Endodermal cell (in vitro differentiated cells): ENCODE measurements at places on chromosomes 13 and 19. TPM values are rescaled to one million over a fixed set of nuclear protein-coding genes. Genes with fewer than 3 reads are reported as not detected.

DNA sequence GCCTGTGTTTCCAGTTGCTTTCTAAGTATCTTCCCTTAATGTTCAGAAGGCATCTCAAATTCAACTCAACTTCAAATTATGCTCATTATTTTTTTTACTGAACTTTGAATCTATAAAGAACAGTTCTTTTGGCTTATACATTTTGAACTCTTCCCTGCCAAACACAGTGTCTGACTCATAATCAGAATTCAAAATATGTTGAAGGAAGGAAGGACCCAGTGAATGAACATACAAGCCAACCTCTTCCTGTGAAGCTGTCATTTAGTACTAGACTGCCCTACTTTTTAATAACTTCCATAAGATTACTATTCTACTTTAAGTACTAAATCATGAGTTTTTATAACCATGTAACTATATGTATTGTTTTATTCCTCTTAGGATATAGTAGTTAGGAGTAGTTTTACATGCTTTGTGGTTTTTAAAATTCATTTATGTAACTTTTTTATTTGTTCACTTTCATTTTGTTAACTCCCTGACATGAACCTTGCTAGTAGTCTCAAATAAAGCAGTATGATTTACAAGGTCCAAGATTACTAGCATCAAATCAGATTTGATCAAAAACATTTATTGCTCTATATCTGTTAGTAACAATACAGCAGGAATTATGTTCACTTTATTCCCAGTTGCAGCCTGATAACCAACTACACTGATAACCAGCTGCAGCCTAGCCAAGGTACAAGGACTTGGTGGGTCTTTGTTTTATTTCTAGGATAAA lies 6.4 kb downstream of the NUDT15 start:
- no peak for DNase-seq

DNA sequence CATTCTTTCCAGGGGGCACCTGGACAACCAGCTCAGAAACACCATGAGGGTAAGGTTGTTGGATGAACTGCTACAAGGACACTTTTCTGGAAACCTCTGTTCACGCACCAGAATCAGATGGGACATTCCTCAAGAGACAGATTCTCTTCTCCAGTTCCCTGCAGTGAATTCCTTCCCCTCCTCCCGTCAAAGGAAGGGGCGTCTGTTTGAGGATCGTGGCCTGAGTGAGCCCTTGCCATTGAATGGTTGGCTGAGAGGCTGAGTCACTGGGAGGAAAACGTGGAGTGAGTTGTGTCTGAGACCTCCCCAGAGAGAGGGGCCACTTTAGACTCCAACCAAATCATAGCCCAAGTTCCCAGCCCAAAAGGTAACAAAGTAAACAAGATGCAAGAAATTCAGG lies 79.4 kb upstream of the ZNF507 start:
- DNase-seq = peak; percentile 67

The CDK8 gene
- total RNA-seq = 28.4 and 29.4 TPM in 2 replicates

The ZNF726 gene
- total RNA-seq = 4.7 and 5.8 TPM in 2 replicates

The LRRC4B gene
- 2.3 and 2.8 TPM in 2 replicates for total RNA-seq

DNA sequence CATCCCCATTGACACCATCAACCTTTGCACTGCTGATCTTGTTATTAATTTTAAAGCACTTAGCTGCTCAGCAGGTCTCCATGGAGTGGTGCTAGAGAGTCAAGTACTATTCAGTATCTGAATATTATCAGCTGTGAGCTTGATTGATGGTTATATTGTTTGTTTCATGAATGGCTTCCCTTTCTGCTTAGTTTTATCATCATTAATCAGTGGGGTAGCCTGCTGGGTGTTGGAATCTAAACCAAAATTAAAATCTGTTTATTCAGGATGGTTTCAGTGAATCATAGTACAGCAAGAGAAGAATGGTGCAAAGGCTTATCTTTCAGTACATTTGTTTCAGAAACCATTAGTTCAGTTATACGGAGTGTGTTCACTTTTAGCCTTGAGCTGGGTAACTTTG lies 42.5 kb upstream of the SCEL start:
- no peak for DNase-seq

The ABCA7 gene
- 67.2 to 110 TPM (median 69.3 TPM) in 3 replicates for total RNA-seq

The KIR2DL4 gene
- not detected in 2 replicates for total RNA-seq

GRCh38 chr19:46159418-46160232 lies 11.6 kb downstream of the IGFL2 start:
- DNase-seq = no peak

DNA sequence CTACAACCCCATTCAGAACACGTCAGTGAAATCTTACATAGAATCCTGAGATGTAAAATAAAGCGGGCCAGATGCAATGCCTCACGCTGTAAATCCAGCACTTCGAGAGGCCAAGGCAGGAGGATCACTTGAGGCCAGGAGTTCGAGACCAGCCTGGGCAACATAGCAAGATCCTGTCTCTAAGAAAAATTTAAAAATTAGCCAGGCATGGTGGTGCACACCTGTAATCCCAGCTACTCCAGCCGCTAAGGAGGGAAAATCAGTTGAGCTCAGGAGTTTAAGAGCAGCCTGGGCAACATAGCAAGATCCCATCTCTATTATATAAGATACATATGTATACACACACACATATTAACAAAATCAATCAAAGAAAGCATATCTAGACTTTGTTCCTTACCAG lies 41.2 kb downstream of the PEX11G start:
- no peak for DNase-seq

GRCh38 chr19:16136185-16136999 lies 7.1 kb upstream of the HSH2D start:
- DNase-seq = peak; percentile 60

The MUC16 gene
- 0.23 to 0.55 TPM (median 0.40 TPM) in 3 replicates for total RNA-seq

DNA sequence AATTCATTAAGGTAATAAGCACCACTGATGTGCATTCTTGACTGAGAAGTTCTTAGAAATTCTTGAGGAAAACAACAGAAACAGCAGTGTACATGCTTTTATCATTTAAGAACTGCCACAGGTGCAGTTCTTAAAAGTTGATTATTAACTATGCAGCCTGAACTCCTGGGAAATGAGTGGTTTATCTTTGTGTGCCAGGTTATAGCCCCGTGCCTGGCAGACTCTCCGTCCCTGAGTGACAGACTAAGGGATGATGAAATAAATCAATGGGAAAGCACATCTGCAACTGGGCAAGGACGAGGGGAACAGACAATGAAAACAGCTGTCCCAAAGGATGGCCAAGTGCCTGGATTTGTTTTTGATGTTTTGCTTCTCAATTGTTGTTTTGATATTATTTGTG lies 84.4 kb upstream of the SPATA13 start:
- DNase-seq = no peak

DNA sequence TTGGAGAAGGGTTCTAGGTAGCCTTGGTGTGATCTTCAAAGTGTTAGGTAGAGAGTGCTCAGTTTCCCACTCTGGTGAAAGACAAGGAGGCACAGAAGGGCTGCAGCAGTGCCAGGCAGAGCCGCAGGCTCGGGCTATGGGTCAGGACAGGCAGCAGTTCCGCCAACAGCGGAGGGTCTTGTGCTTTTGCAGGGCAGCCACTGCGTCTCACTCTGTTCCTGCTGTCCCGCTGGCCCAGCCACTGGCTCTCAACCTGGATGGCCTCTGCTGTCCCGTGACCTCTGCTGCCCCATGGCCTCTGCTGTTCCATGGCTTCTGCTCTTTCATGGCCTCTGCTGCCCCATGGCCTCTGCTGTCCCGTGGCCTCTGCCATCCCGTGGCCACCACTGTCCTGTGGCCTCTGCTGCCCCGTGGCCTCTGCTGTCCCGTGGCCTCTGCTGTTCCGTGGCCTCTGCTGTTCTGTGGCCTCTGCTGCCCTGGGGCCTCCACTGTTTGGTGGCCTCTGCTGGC lies 175.7 kb downstream of the URI1 start:
- no peak for DNase-seq

DNA sequence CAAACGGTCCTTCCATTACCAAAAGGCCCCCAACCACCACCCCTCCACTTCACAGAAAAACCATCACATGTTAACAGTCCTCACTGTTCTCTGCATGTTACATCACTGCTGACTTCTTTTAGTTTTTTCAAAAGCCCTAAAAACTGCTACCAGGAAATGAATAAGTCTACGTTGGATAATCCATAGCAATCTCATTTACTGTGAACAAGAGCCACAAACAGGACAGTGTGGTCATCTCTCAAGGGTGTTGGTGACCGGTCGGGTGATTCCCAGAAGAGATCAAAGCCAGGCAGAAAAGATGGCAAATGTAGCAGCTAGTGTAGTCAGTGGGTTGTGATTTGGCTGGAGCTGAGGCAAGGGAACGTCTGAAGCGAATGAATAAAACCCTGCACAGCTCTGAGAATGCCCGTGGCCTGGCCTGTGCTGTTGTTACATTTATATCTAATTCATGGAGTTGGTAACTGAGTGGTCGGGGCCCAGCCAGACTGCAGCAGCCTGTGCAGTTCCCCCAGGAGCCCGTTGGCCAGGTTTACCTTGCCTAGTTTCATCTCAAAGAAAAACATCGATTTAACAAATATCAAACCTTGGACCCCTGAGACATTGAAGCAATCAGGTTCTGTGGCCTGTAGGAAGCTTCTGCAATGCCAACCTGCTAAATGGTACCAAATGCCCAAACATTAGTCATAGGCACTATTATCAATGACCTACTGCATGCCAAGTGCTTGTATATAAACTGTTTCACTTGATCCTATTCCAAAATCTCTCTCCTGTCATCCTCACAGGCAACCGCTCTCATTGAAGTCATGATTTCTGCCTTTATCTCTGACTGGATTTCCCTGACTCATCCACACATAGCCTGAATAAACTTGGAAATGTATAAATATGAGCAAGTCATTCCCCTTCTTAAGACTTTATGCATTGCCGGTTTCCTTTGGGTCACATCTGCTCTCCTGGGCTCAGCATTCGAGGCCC lies 153.8 kb upstream of the SERP2 start:
- DNase-seq = no peak

DNA sequence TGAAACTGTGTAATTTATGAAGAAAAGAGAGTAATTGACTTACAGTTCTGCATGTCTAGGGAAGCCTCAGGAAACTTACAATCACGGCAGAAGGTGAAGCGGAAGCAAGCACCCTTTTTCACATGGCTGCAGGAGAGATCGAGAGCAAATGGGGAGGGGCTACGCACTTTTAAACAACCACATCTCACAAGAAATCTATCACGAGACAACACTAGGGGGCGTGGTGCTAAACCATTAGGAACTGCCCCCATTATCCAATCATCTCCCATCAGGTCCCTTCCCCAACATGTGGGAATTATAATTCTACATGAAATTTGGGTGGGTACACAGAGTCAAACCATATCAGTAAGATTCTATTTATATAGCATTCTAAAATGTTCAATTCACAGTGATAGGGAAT lies 114.8 kb upstream of the TRPC4 start:
- peak; percentile 57 for DNase-seq

The ZNF382 gene
- total RNA-seq = 13.2 and 13.5 TPM in 2 replicates

- DNase-seq = no peak
These were observed 50.2 kb downstream of the ZNF146 start for GRCh38 chr19:36265064-36265463.

GRCh38 chr13:100584896-100585295 lies 3.7 kb downstream of the GGACT start:
- no peak for DNase-seq
